ENCODE measurements at places on chromosomes 12 and 14.

DNA sequence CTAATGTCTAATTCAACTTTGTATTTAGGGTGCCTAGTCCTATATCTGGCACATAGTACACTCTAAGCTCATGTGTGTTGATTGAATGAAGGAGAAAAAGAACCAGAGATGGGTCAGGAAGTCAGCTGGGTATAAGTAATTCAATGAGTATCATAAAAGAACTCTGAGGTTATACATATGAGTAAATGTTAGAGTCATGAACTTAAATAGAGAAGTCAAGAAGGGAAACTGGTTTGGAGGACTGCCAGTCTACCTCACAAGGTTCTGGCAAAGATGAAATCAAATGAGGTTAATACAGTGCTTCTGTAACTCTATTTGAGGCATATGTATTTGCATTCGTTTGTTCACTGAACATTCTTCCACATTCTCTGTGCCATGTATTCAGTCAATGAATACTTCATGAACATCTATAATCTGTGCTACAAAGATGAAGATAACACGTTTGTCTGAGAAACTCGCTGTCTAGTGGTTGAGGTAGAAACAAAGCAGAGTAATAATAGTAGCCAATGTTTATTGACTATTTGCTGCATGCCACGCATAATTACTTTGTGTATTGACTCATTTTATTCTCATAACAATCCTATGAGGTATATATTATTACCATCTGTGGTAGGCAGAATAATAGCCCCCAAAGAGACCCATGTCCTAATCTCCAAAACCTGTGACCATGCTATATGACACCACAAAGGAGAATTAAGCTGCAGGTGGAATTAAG, 88.9 kb downstream of the PTGER2 start:
- H3K4me1 ChIP-seq, result peaks cover 38% of the 10 kb centered on the region
- H3K36me3 ChIP-seq, result no peaks in the 10 kb centered on the region
- no peak overlapping the region for H3K27ac ChIP-seq
- no peak for DNase-seq
- H3K27me3 ChIP-seq, result no peaks in the 10 kb centered on the region
- no peak overlapping the region for H3K4me3 ChIP-seq

- DNase-seq, result no peak
- H3K4me3 ChIP-seq, result no peak overlapping the region
- H3K27ac ChIP-seq, result no peak overlapping the region
- no peaks in the 10 kb centered on the region for H3K27me3 ChIP-seq
- no peaks in the 10 kb centered on the region for H3K36me3 ChIP-seq
These were observed 56.6 kb downstream of the SUDS3 start for GRCh38 chr12:118432812-118433545.

- no peaks in the 10 kb centered on the region for H3K4me1 ChIP-seq
- H3K27ac ChIP-seq, result no peak overlapping the region
- H3K4me3 ChIP-seq, result no peak overlapping the region
These were observed 63.9 kb upstream of the TMEM260 start for GRCh38 chr14:56515739-56516138.

- no peak overlapping the region for H3K27ac ChIP-seq
- DNase-seq, result no peak
- H3K4me3 ChIP-seq, result no peak overlapping the region
- H3K36me3 ChIP-seq, result no peaks in the 10 kb centered on the region
- H3K4me1 ChIP-seq, result no peaks in the 10 kb centered on the region
These were observed 176.6 kb downstream of the KTN1 start for GRCh38 chr14:55756557-55756956.

- H3K27me3 ChIP-seq, result no peaks in the 10 kb centered on the region
- peaks cover 13% of the 10 kb centered on the region for H3K36me3 ChIP-seq
These were observed 63.6 kb upstream of the TMEM263 start for GRCh38 chr12:106892075-106892474.

DNA sequence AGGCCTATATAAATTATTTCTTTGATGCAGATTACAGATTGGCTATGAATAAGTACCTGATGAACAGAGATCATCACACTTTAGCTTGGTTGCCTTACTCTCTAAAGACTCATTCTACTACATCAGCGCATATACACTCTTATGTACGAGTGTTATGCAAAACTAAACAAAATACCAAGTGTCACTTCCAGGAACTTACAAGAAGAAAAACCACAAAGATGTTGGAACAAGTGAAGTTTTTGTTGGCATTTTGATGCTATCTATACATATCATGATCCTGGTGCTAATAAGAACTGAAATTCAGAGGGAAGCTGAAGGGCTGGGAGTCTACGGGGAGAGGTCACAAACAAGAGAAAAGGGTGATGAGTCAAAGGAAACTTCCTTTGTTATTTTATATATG, 47.9 kb upstream of the CERS5 start:
- H3K27me3 ChIP-seq, result no peaks in the 10 kb centered on the region
- H3K27ac ChIP-seq, result no peak overlapping the region

- H3K27me3 ChIP-seq, result peaks cover 6% of the 10 kb centered on the region
- H3K27ac ChIP-seq, result no peak overlapping the region
- H3K4me1 ChIP-seq, result no peaks in the 10 kb centered on the region
- H3K4me3 ChIP-seq, result no peak overlapping the region
- DNase-seq, result no peak
These were observed 118.9 kb downstream of the C12orf75 start for GRCh38 chr12:105449431-105449830.

DNA sequence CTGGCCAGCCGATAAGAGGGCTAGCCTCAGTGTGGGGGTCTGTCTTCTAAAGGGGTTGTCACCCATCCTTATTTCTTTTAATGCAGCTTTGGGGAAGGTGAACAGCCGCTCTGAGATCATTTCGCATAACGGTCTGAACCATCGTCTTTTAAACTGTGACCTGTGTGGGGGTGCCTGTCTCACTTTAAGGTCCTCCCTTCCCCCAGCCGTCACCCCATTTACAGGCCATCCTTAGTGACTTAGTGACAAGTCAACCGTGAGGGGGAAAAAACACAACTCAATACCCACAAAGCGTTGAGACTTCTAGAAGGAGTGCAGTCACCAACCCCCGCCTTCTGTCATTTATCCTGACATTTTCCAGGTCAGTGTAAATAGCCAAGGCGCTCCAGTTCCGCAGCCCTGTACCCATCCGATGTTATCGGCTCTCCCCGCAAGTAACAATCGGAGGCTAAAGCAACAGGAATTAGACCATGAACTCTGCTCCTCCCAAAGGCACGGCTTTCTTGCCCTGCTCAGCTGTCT, 505 bp upstream of the DENND5B start:
- H3K4me3 ChIP-seq, result peak overlapping the region; percentile 24
- peaks cover 53% of the 10 kb centered on the region for H3K27me3 ChIP-seq
- no peaks in the 10 kb centered on the region for H3K36me3 ChIP-seq
- H3K27ac ChIP-seq, result no peak overlapping the region
- H3K4me1 ChIP-seq, result peaks cover 13% of the 10 kb centered on the region

DNA sequence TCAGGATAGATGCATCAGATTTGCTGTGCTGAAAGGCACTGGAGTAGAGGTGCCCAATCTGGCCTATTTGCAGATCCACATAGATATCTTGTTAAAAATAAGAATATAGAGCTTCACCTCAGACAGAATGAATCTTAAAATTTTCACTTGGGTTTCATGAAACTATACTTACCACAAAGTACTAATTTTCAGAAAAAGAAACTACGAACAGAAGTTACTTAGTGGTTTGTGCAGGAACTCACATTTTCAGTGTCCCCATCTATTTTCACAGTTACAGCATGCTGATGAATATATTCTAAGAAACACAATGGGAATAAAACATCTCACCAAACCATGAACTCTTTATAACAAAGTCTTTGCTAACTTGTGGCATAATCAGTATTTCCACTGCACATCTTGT, 449.4 kb downstream of the RERGL start:
- no peak overlapping the region for H3K27ac ChIP-seq
- H3K27me3 ChIP-seq, result no peaks in the 10 kb centered on the region
- no peaks in the 10 kb centered on the region for H3K36me3 ChIP-seq

DNA sequence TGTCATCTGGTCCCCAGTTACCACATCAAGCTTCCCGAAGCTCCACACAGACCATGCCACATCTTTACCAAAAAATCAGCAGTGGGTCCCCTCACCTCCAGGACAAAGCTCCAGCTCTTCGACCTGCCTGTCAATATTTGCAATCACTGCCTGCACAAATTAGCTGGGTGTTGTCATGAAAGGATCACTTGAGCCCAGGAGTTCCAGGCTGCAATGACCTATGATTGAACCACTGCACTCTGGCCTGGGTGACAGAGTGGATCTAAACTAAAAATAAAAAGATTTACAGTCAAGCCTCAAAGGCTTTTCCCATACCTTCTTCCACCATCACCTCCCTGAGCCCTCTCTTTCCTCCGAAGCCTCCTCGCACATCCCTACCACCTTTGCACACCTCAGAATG, 7.2 kb downstream of the CD4 start:
- H3K4me1 ChIP-seq, result peaks cover 63% of the 10 kb centered on the region
- H3K27me3 ChIP-seq, result no peaks in the 10 kb centered on the region
- no peak overlapping the region for H3K27ac ChIP-seq
- H3K36me3 ChIP-seq, result peaks cover 69% of the 10 kb centered on the region
- DNase-seq, result no peak

DNA sequence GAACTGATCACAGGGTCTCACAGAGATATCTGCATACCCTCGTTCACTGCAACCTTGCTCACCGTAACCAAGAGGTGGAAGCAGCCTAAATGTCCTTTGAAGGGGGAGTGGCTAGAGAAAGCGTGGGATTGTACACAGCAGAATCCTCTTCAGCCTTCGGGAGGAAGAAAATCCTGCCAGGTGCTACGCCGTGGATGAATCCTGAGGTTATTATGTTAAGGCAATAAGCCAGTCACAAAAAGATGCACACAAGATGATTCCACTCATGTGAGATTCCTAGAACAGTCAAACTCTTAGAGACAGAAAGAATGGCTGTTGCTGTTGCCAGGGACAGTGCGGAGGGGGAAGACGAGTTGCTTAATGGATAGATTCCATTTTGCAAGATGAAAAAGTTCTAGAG, 39.6 kb upstream of the SFSWAP start:
- H3K27ac ChIP-seq, result no peak overlapping the region
- H3K4me3 ChIP-seq, result no peak overlapping the region
- H3K4me1 ChIP-seq, result no peaks in the 10 kb centered on the region
- H3K27me3 ChIP-seq, result no peaks in the 10 kb centered on the region
- H3K36me3 ChIP-seq, result no peaks in the 10 kb centered on the region
- DNase-seq, result no peak

DNA sequence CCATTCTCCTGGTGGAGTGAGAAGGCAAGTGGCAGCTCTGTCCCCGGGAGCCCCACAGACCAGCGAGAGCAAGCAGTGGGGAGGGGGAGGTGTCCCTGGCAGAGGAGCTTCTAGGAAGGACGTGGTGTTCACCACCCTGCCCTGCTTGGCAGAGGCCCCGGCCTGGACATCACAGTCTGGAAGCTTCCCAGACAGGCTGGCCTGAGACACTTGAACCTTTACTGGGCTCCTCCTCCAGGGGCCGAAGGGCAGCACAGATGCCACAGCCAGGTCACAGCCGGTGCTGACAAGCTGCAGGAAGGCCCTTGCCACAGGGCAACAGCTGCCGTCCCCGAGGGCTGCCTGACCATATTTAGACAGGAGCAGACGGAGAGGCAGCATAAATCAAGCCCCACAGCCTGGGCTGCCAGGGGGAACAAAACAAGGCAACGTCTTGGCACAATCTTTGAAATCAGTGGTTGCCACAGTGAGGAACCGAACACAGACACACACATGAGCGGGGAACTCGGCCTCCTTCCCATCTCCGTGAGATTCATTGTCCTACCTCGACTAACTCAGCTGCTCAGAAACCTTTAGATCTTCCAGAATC, 28.5 kb downstream of the PRIMA1 start:
- H3K36me3 ChIP-seq, result no peaks in the 10 kb centered on the region
- H3K27me3 ChIP-seq, result no peaks in the 10 kb centered on the region
- no peaks in the 10 kb centered on the region for H3K4me1 ChIP-seq
- no peak overlapping the region for H3K27ac ChIP-seq
- DNase-seq, result no peak

Measured in CD4-positive, alpha-beta T cell (primary cell).